ENCODE measurements at places on chromosomes 7 and 10.

GRCh38 chr7:2886391-2886790 is 42.3 kb upstream of the GNA12 start:
- DNase-seq: no peak

DNA sequence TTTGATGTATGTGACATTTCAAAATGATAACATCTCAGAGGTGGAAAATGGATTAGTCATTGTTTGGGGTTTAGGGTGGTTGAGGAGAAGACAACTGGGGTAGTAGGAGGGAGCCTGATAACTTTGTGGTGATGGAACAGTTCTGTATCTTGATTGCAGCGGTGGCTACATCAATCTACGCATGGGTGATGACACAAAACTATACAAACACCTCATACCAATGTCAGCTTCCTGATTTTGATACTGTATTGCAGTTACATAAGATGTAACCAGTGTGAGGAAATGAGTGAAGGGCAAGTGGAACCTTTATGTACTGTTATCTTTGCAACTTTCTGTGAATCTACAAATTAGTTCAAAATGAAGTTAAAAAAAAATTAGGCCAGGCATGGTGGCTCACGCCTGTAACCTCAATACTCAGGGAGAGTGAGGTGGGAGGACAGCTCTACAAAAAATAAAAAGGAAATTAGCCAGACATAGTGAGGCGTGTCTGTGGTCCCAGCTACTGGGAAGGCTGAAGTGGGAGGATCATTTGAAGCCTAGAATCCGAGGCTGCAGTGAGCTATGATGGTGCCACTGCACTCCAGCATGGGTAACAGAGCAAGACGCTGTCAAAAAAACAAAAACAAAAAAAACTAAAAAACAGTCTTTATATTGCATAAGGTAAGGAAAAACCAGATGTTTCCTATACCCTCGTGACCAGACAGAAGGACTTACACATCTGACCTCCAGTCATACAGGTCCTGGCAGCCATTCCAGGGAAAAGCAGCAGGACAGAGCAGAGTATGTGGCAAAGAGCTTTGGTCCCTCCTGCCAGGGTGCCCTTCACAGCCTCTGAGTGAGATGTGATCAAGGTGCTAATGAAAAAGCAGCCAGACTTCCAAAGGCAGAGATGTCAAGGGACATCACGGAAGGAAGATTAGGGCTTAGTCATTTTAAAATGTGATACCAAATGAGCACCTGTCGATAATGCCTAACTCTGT is 50.8 kb downstream of the CYTH3 start:
- peak; percentile 68 for DNase-seq

GRCh38 chr10:114307731-114308130 is 68.7 kb downstream of the VWA2 start:
- no peak for DNase-seq

GRCh38 chr7:43195256-43195655 is 82.8 kb downstream of the HECW1 start:
- DNase-seq: no peak

DNA sequence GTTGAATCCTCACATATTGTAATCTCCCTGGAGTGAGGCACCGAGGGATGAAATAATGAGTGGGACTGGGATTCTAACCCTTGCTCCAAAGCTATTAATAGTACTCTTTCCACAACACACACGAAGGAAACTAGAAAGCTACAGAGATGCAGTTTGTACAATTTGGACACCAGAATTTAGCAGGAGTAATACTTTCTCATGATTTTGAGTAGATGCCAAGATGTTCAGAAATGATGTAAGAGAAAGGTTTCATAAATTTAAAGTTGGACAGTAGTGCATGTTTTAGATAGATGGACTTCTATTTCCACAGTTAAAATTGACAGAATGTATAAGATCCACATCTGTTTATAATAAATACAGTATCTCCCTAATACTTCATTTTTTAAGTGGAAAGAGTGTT is 46.5 kb downstream of the PRR15 start:
- no peak for DNase-seq

Measured in central memory CD4-positive, alpha-beta T cell (primary cell).